ENCODE measurements at places on chromosomes 6 and 20. TPM values are rescaled to one million over a fixed set of nuclear protein-coding genes. Genes with fewer than 3 reads are reported as not detected.

- DNase-seq = no peak
- H3K36me3 ChIP-seq = peaks cover 6% of the 10 kb centered on the region
- peak overlapping the region; percentile 92 for H3K4me3 ChIP-seq
- H3K27me3 ChIP-seq = no peaks in the 10 kb centered on the region
- peaks cover 14% of the 10 kb centered on the region for H3K4me1 ChIP-seq
Observed at GRCh38 chr6:125793280-125793679, 2.5 kb downstream of the NCOA7 start.

DNA sequence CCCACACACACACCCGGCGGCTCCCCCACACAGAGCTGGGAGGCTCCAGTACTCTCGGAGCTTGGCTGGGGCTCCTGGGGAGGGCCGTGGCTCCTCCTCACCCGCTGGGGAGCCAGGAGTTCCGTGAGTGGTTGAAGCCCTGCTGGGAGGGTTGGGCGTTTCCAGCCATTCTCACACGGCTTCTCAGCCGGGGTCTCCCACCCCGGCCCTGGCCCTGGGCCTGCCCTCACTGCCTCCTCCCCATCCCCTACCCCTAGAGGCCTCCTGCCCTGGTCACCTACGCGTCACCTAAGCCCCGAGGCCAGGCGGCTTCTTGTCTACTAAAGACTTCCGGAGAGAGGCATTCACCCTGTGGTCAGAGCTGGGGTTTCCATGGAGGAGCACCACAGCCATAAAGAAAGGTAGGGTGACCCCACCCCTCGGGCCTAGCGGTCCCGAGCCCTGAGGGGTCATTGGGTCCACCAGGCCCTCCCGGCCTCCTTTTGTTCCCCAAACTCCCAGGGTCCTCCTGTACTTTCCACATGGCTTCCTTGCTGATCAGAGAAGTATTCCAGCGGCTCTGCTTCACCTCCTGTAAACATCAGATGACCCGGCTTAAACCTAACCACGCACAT is 99.3 kb downstream of the TTLL2 start:
- H3K27ac ChIP-seq = no peak overlapping the region
- no peak for DNase-seq
- no peak overlapping the region for H3K4me3 ChIP-seq
- H3K36me3 ChIP-seq = no peaks in the 10 kb centered on the region
- H3K27me3 ChIP-seq = no peaks in the 10 kb centered on the region

DNA sequence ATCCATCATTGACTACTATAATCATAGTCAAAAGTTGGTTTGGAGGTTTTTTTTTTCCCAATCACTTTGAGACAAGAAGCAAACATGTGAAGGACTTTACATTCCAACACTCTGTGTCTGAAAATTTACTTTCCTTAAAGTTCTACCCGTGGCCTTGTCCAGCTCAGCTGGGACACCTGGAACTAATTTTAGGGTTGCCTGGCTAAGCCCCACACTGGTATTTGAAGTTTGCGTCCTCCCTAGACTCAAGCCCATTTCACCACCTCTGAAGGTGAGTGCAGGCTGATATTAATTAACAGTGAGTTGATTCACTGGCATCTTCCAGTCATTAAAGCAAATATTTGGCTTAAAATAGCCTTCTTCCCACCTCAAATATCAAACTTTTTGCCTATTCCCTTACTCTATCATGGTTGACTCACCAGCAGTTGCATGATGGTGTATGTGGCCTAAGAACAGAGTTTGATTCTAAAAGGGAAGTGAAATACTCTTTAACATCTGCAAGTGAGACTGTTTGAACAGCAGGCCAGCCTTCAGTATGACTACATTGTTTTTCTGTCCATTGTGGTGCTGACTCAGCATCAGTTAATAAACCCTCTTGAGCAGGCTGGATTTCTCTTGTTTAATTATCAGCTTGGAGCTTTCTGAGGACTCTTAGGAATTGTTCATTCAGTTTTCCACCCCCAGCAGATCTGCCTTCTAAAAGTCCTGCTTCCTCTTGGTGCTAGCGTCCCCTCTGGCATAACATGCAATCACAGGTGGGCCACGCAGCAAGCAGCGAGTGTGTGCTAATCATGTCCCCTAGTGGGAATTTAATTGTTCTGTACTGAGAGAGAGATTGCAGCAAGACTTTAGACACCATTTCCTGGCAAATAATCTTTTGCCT is 1.8 kb upstream of the PRDM1 start:
- DNase-seq = no peak
- peak overlapping the region; percentile 68 for H3K27ac ChIP-seq
- no peaks in the 10 kb centered on the region for H3K36me3 ChIP-seq

Gene LZTS3
- 28.4 TPM for total RNA-seq

Gene PRRT1
- 0.48 TPM for total RNA-seq

Data from heart left ventricle (tissue), 16 donors.